ENCODE measurements at places on chromosomes 4 and X.

GRCh38 chrX:101263766-101264165, 27.4 kb downstream of the TAF7L start:
- no peak for DNase-seq

DNA sequence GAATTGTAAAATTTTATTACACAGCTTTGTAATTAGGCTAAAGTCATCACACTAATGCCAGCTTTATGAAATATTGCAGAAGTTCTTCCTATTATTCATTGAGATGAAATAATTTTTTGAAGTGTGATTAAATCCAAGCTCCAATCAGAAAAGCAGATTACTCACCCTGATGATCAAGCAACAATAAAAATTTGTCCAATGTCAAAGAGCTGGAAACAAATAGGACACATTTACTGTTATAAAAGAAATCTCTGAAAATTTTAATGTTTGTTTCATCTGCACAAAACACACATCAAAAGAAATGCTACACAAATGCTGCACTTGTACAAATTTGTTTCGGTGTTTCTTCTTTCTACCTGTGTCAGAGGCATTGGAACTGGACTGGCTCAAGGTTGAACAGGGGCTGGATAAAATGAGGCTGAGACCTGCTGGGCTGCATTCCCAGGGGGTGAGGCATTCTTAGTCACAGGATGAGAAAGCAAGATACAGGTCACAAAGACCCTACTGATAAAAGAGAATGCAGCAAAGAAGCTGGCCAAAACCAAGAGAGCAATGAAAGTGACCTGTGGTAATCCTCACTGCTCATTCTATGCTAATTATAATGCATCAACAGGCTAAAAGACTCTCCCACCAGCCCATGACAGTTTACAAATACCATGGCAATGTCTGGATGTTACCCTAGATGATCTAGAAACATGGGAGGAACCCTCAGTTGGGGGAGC, 78.3 kb downstream of the GASK1B start:
- no peak for DNase-seq

DNA sequence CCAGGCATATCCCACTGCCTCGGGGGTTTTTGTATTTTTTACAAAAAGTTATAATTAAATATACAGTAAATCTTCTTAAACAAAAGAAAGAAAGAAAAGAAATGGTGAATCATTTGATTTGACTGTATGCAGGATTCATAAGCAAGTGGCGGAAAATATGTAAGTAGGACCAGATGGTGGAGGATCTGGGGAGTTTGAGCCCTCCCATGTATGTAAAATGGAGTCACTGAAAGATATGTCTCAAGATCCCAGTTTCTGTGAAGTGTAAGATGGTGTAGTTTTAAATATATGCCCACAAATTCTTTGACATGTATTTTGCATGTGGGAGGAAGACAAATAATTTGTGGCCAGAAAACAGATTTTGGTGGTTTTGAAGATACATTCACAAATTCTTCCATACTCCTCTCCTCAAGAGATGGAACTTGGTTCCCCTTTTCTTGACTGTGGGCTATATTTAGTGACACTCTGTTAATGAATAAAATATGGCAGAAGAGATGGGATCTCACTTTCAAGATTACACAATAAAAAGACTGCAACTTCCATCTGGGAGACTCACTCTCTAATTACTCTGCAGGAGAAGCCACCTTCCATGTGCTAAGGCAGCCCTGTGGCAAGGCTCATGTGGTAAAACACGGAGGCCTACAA, 133.6 kb upstream of the S100G start:
- no peak for DNase-seq

- no peak for DNase-seq
These were observed 73.2 kb downstream of the ENOX2 start for GRCh38 chrX:130829526-130830515.

DNA sequence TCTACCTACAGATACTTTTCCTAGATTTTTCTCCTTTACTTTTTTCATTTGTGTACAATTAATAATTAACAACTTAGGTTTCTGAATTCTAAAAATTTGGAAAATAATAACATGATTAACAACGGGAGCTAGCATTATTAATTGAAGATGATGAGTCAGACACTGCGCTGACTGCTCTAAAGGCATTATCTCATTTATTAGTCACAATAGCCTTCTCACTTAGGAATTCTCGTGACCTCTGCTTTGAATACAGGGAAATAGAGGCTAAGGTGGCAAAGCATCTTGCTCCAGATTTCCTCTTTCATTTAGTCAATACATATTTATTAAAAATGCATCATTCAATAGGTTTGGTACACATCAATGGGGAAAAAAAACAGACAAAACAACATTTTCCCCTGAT, 441.3 kb downstream of the PCDH18 start:
- DNase-seq = no peak

GRCh38 chrX:47877327-47877726, 40.6 kb downstream of the ZNF81 start:
- DNase-seq = no peak

DNA sequence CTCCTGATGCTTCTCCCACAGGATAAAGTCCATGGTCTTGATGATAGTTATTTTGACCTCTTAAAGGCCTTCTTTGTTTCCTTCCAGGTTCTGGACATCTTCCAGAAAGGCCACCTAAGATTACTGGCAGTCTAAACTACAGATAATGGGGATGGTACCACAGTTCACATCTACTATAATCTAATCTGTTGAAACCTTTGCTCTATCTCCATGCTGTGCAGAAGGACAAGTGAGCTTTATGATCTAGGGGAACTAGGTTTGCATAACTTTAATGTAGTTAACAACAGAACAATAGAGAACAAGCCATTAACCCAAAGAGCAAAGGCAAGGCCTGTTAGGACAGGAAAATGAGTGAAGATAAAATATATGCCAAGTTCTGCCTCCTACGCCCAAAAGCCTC, 103.9 kb upstream of the KLHL13 start:
- DNase-seq = no peak

GRCh38 chr4:38306482-38307071, 346.4 kb downstream of the PTTG2 start:
- no peak for DNase-seq

DNA sequence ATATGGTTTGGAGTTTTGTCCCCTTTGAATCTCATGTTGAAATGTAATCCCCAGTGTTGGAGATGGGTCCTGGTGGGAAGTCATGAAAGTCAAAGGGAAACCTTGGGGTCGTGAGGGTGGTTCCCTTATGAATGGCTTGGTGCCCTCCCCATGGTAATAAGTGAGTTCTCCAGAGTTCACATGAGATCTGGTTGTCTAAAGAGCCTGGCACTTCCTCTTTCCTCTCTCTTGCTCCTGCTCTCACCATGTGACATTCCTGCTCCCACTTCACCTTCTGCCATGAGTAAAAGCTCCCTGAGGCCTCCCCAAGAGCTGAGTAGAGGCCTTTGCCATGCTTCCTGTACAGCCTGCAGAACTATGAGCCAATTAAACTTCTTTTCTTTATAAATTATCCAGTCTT, 5.5 kb upstream of the IL15 start:
- no peak for DNase-seq

Data from left hindlimb (tissue), 1 donor.